ENCODE measurements at places on chromosomes 2 and 18.

DNA sequence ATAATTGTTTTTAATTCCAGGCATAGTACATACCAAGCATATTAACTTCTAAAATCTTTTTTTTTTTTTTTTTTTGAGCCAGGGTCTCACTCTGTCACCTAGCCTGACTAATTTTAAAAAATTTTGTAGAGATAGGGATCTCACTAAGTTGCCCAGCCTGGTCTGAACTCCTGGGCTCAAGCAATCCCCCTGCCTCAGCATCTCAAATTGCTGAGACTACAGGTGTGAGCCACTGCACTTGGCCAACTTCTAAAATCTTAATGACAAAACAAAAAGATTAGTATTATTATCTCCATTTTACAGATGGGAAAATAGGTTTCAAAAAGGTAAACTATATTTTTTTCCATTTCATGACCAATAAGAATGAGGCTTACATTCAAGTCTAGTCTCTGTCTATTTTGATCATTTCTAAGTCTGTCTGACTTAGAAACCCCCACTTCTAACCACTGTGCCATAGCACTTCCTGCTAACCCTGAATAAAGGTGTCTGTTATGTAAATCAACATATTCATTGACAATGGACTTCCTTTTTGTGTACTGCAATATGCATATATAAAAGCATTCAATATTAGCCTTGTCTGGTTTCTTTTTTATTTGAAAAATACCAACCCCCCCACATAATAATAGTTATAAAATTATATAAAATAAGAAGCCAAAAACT is 28.7 kb upstream of the ZEB2 start:
- no peak for DNase-seq

DNA sequence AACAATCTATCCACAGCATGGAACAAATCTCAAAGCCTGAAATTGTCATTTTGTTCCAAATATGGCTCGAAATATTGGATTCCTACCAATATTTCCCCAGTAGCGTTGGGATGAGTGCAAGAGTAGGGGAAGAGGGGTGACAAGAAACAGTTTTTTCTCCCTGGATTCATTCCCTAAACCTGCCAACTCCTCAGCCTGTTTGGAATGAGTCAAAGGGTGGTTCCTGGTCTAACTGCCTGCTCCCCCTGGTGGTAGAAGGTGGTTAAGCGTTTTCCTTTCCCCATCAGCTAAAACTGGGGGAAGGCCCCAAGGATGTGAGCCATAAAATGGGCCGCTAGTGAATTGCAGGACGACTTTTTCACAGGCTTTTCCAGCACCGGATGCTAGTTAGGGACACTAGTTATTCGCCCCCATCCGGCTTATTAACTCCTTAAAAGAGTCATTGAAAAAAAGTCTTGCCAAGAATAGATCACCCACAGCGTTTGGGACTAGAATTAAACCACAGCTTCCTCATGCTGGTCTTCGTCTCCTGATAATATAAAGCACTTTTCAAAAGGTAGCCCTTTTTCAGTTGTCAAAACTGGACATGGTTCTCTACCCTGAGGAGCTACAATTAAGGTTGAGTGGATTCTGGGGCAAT is 72.5 kb downstream of the DHRS9 start:
- DNase-seq: peak; percentile 18

DNA sequence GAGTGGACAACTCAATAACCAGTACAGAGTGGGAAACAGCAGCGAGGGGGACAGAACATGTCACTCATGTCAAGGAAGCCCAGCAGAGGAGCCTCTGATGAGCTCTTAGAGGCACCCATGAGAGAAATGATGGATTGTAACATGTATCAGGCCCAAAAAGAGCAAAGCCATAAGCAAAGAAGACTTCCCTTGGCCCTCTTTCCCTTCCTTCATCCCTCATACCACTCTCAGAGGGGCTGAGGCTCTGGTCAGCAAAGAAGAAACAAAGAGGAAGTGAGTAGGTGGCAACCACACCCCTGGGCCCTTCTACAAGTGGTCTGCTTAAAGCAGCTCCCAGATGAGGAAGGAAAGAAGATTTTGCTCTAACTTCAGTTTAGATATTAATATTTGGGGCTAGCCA is 112.8 kb downstream of the CDC42EP3 start:
- no peak for DNase-seq

- DNase-seq: no peak
These were observed 624 bp upstream of the MAP4K3 start for GRCh38 chr2:39437522-39438296.

GRCh38 chr2:69945441-69945840 is 16.0 kb downstream of the ASPRV1 start:
- no peak for DNase-seq

- DNase-seq: no peak
These were observed 72.3 kb upstream of the SESTD1 start for GRCh38 chr2:179336782-179337534.

DNA sequence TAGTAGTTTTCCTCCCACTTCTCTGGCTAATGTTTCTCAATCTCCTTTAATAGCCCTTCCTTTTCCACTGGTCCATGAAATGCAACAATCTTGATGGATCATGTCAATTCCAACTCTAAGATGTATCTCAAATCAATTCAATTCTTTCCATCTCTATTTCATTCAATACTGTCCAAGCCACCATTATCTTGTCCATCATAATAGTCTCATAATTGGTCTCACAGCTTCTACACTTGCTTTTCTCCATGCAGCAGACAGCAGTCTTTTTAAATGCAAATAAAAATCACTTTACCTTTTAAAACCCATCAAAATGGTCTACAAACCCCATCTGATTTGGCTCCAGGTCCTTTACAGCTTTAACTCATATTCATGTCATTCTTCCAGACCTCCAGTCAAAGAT is 226.6 kb downstream of the EPHA4 start:
- no peak for DNase-seq

DNA sequence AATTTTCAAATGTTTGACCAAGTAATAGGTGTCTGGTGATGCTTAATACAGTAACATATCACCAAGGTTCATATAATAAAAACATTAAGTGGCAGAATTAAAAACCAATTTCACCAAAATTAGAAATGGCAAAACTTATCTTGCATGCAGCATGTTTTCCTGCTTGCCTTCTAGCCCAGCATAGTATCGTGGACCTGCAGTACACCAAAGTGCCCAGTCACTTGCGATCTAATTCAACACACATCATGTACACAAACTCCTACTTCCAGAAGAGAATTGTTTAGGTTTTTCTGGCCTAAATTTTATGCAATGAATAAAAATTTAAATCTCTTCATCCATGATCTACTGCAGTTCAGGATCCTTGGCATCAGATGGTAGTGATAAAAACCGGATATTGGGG is 28.9 kb downstream of the LPIN2 start:
- DNase-seq: no peak

DNA sequence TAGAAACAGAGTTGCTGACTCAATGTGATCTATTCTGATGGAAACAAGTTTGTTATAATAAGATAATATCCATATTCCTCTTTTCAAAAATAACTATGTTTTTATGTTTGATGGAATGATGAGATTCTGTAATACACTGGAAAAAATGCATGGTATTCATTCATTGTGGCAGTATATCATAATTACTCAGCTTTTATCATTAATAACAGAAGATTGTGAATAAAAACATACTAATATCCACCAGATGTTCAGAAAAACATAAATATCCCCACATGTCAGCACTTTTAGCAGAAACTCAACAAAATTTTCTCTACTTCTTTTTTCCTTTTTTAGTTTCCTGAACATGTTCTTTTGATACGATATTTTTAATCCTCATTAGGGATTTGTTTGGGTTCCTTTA is 130.9 kb upstream of the CAVIN2 start:
- DNase-seq: no peak

DNA sequence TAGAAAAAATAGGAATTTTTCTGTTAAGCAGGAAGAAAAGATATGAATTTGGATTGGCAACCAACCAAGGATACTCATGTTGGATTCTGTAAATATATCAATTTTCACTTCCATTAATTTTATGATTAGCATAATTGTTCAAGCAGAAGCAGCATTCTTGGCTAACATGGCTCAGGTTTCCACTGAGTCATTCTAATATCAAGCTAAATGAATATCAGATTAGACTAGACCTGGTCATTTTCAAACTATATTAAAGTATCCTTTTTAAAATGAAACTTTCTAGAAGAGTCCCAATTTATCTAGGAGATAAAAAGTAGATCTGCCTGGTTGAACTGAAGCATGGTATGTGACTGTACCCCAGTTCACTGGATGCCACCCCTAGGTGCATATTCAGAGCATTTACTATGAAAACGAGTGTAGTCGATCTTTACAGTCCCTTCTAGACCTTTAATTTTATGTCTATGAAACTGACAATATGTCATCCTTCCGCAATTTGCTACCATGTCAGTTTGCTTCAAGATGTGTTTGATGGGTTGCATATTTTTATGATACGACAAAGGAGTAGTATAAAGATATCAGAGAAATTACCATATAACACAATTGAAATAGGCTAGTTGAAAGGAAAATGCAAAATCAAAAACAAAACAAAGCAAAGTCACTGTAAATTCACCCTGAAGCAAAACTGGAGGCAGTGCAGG is 704.9 kb downstream of the ERBB4 start:
- DNase-seq: no peak

DNA sequence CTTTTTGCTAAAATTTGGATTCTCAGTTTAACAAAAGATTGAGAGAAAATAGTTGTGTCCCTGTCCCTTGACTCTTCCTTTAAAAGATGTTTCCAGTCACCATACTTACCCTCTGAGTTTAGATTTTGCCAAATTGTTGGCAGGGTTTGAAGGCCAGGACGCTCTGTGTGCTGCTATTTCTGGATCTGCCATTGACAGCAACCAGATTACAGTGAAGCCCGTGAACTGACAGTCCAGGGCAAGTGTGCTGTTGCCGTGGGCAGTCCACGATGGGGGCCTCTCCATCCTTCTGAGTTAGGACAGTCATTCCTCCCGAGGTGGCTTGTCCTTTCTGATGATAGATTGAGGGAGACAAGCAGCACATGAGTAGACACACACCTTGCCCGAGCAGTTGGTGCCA is 89.9 kb downstream of the PTPRM start:
- DNase-seq: no peak

GRCh38 chr2:203195331-203196036 is 43.3 kb upstream of the CYP20A1 start:
- no peak for DNase-seq

DNA sequence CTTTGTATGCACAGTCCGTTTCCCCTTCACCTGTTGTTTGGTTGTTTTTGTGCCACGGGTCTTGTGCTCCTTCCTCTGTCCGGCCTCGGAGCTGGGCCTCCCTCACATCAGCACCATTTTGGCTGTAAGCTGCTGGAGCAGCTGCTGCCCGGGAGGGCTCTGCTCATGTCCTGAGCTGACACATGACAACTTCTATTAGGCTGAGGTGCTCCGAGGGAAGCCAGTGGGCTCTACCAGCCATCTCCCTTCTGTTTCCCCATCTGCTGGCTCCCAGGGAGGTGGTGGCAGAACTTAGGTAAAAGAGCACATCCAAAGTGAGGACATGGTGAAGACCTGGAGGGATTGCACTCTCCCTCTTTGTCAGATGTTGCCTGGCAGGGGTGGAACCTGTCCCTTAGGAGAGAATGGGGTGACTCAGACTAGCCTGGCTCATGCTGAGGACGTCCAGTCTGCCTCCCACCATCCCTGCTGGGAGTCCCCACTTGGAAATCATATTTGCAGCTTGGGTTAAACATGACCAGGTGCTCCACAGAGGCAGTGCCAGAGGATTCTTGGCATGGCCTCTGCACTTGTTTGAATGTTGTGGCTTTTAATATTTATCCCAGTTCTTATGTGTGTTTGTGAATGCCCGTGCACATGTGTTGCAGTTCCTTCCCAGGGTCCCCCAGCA is 49.8 kb upstream of the TNP1 start:
- DNase-seq: no peak

DNA sequence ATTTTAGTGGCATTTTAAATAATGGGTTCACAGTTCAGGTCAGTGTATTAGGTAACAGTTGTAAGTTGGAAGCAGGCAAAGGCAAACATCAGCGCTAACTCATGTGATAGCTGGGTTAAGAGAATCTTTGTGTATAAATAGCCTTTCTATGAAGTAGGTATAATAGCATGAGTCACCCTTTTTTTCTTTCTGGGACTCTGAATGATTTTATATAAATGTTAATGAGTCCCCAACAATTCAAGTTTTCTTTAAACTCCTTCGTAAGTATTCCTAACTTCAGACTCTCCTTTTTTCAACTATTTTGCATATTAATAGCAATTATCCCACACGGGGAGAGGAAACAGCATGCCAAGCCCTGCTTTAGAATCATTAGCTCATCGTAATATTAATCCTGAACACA is 384.3 kb downstream of the PIK3C3 start:
- no peak for DNase-seq

GRCh38 chr2:241865416-241865956 is 4.0 kb upstream of the RTP5 start:
- DNase-seq: no peak

- no peak for DNase-seq
These were observed 166.4 kb upstream of the MSH6 start for GRCh38 chr2:47616506-47616905.

DNA sequence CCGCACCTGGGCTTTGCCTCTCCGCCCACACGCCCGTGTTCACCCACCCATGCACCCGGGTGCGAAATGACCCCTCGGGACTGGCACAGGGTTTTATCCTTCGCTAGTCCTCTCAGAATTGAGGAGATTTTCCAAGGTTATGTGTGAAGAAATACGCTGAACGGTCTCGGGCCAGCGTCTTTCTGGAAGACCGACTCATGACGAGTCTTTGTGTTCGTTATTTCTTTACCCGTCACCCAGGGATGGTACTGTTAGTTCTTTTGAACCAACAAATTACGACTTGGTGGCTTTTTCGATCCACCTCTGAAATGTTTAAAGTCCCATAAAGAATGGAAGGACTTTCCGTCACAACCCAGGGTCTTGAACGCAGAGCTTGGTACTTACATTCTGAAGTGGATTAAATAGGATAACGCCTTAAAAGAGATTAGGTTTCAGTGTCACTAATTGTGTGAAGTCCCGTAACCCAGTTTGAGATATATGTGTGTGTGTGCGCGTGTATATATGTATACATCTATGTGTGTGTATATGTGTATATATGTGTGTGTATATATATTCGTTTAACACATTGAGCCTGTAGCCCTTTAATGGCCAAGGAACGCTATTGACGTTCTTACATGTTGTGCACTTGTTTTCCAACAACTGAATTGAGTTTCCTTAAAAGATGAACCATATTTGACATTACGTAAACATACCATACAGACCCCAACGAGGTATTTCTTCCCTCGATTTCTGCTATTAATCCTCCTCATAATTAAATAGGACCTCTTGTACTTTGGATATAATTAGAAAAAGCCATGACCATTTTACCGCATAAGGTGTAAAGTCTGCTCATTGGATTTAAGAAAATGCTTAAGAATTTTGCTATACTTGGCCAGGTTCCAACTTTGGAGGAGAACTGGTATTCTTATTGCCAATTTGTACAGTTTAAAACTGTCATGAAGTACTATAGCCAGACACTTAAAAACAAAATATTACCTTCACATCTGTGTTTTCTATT is 889 bp downstream of the ZC3H15 start:
- DNase-seq: no peak

GRCh38 chr2:222353993-222354392 is 55.2 kb upstream of the PAX3 start:
- DNase-seq: no peak

- DNase-seq: no peak
These were observed 338.8 kb downstream of the AGPS start for GRCh38 chr2:177731384-177731783.

- DNase-seq: no peak
These were observed 457.6 kb downstream of the BCL11A start for GRCh38 chr2:60095903-60096302.

- DNase-seq: no peak
These were observed 61.5 kb upstream of the FAM98A start for GRCh38 chr2:33660416-33661123.

Measured in stimulated activated CD8-positive, alpha-beta memory T cell treated with anti-CD3 and anti-CD28 coated beads, Interleukin-2, amount 100 ng/mL, for 1 hour (primary cell).